ENCODE measurements at places on chromosomes 12 and 14.

DNA sequence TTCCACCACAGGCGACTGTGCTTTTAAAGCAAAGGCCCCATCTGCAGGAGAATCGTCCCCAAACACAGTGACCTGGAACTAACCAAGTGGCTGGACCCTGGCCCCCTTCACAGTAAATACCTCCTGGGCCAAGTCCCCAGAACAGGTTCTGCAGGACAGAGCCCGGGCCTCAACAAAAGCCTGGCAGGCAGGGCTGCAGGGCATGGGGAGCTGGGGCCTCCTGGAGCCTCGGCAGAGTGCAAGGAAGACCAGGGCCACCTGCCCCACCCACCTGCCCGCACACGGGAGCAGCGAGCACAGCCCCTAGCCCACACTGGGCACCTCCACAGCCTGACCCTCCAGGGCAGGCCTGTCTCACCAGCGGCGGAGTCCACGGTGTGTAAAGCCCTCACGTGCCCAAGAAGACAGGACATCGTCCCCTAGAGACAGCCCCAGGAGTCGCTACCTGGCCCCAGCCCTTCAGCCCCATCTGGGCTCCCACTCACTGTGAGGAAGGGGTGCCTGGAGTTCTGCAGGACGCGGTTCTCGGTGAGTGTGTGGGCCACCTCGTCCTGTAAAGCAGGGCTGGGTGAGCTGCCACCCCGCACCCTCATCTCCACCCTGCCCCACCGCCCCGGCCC lies 21.0 kb downstream of the AKT1 start:
- DNase-seq: no peak

DNA sequence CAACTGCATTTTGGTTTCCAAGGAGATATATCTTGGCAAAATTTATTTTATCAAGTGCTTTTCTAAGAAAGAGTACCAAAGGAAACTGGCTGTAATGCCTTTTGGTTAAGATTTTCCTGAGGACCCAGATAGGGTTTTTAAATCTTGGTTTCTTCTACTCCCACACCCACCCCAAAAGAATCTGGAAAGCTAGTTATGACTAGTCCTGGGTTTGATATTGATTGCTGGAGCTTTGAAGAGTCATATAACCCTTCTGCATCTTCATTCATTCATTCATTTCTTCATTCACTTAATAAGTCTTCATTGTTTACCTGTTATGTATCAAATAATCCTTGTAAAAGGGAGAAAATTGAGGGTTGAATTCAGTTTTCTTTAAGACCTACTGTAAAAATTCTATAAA lies 425.2 kb downstream of the PCNX1 start:
- DNase-seq: no peak

GRCh38 chr12:15728118-15728598 lies 61.0 kb downstream of the EPS8 start:
- no peak for DNase-seq

GRCh38 chr12:112564160-112564784 lies 145.5 kb downstream of the PTPN11 start:
- no peak for DNase-seq

DNA sequence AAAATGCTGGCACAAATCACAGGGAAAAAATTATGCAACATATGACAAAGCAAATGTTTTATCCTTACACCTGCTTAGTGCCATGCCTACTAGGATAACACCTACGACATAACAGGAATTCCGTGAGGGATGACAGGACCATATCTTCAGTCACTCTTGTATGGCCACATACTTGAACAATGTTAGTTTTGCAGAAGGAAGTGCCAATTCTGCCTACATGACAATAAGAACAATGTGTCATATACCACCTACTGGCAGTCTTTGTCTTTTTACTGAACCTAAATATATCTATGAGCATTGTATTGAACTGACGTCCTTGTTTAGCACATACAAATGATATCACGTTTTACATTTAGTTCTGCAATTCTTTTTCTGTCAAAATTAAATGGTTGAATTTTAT lies 234.0 kb downstream of the ADAMTS20 start:
- DNase-seq: no peak

- DNase-seq: no peak
Observed at GRCh38 chr12:3628629-3629028, 124.3 kb downstream of the CRACR2A start.

GRCh38 chr12:104763168-104763805 lies 194.8 kb downstream of the SLC41A2 start:
- DNase-seq: no peak

- DNase-seq: no peak
Observed at GRCh38 chr12:24955389-24955788, 6.5 kb upstream of the BCAT1 start.

GRCh38 chr12:14907953-14908352 lies 22.3 kb upstream of the MGP start:
- no peak for DNase-seq

DNA sequence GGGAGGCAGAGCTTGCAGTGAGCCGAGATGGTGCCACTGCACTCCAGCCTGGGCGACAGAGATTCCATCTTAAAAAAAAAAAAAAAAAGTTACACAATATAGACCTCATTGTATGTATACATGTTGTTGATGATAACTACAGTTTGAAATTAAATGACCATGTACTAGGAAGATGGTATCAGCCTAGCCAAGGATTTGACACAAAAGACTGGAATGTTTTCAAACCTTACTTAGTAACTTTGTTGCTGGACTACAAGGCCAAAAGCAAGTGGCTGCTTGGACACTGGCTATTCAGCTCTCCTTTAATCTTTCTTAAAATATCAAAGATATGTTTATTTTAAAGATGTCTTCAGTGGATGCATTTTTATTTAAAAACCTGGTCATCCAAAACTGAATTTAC lies 18.9 kb upstream of the NUDT4 start:
- DNase-seq: no peak

GRCh38 chr12:57343703-57344378 lies 87.0 kb downstream of the R3HDM2 start:
- no peak for DNase-seq

- no peak for DNase-seq
Observed at GRCh38 chr12:92030618-92031017, 115.0 kb downstream of the BTG1 start.

GRCh38 chr12:77152623-77153193 lies 87.3 kb upstream of the E2F7 start:
- no peak for DNase-seq

DNA sequence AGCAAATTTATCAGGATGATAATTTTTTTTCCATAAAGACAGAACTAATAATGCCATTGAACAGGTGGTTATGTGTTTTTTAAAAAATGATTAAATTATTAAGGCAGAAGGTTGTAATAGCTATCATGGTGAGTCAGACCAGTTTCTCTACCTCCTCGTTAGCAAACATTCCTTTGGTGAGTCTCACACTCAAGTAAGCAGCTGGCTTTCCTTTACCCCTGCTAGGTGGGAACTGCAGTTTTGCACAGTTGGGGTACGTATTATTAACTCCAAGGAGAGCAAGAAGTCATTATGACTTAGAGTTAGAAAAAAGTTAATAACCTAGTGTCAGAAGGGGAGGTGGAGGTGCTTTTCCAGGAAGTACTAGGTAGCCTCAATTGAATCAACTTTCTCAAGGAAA lies 165.3 kb downstream of the SNAPC1 start:
- no peak for DNase-seq

- DNase-seq: no peak
Observed at GRCh38 chr12:71141378-71141926, 16.3 kb downstream of the TSPAN8 start.

GRCh38 chr12:94430304-94430703 lies 29.4 kb downstream of the CEP83 start:
- DNase-seq: no peak

- DNase-seq: no peak
Observed at GRCh38 chr14:94702629-94703028, 67.3 kb downstream of the GSC start.

GRCh38 chr12:110948041-110948440 lies 27.7 kb upstream of the MYL2 start:
- no peak for DNase-seq
